Occipital lobe (tissue), 3 donors: ENCODE measurements at places on chromosomes 13 and 19. TPM values are rescaled to one million over a fixed set of nuclear protein-coding genes. Genes with fewer than 3 reads are reported as not detected.

The PLPPR3 gene
- 99.5 TPM for total RNA-seq

The FBXO27 gene
- 5.6 TPM for total RNA-seq

The RABAC1 gene
- total RNA-seq = 69.3 TPM

The ZNF627 gene
- total RNA-seq = 82.0 TPM

The SHISA7 gene
- total RNA-seq = 4.2 TPM

The RNU6-9 gene
- not detected for total RNA-seq

The PSG3 gene
- total RNA-seq = not detected

The ZNF730 gene
- 21.5 TPM for total RNA-seq

The ZNF506 gene
- total RNA-seq = 69.3 TPM

The SLC25A41 gene
- total RNA-seq = 1.6 TPM

The CEACAM20 gene
- total RNA-seq = not detected

The TSKS gene
- total RNA-seq = 0.31 TPM

The ZNF135 gene
- total RNA-seq = 13.4 TPM

The SIGLEC7 gene
- total RNA-seq = 0.16 TPM

The URAD gene
- total RNA-seq = not detected

The THOP1 gene
- 40.4 TPM for total RNA-seq

The WASF3 gene
- 22.1 TPM for total RNA-seq

The SBNO2 gene
- total RNA-seq = 4.2 TPM

The FCGBP gene
- total RNA-seq = 3.1 TPM

The TMPRSS9 gene
- 0.16 TPM for total RNA-seq

The IGSF23 gene
- not detected for total RNA-seq

The FBXO17 gene
- 3.6 TPM for total RNA-seq
